Activated naive CD8-positive, alpha-beta T cell treated with anti-CD3 and anti-CD28 coated beads, Interleukin-2, amount 10 ng/mL, durations not matched to agents 7 days and 5 days (primary cell): ENCODE measurements at places on chromosomes 12 and 14. TPM values are rescaled to one million over a fixed set of nuclear protein-coding genes. Genes with fewer than 3 reads are reported as not detected.

GRCh38 chr12:76765598-76765997 is 1.7 kb downstream of the ZDHHC17 start:
- peak overlapping the region; percentile 97 for H3K27ac ChIP-seq
- H3K36me3 ChIP-seq = peaks cover 2% of the 10 kb centered on the region
- H3K4me3 ChIP-seq = peak overlapping the region; percentile 97
- H3K4me1 ChIP-seq = peaks cover 26% of the 10 kb centered on the region
- DNase-seq = no peak

DNA sequence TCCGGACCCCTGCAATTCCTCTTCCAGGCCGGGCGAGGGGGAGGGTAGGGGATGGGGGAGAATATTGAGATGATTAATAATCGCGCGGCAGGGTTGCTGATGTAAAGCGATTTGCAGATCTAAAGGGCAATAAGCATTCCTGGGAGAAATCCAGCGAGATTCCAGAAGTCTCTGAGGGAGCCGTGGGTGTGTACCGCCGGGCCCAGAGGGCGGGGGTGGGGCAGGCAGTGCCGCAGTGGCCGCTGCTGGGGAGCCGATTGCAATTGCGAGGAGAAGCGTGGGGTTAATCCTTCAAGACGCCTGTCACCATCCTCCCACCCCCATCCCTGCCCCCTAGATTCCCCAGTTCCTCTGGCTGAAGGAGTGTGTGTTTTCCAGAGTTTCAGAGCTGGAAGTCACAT is 16.4 kb downstream of the FOS start:
- peaks cover 12% of the 10 kb centered on the region for H3K4me1 ChIP-seq
- DNase-seq = peak; percentile 53
- H3K4me3 ChIP-seq = peak overlapping the region; percentile 88
- no peak overlapping the region for H3K27ac ChIP-seq
- peaks cover 10% of the 10 kb centered on the region for H3K27me3 ChIP-seq
- H3K36me3 ChIP-seq = no peaks in the 10 kb centered on the region

DNA sequence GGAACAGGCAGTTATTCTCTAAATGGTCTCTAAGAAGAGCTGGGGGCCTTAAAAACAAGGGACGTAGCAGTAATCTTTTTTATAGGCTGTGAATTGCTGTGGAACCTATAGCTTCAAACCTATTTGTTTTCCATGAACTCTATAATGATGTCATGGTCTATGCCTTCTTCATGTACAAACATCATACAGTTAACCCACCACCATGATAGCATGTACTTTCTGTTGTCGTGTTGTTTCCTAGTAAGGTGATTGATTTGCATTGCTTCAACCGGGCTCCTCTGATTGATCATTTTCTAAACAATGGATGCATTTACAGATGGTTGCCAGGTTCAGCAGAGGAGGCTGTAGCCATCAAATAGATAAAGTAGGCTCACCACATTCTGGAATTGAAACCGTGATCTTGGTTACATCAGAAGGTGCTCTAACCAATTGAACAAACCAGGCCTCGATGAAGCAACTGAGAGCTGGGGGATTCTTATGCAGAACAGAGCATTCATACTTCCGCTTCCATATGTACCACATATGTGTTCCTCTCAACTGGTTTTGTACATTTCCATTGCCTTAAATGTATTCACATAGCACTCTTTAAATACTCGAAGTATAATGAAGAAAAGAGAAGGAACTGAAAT is 25.6 kb upstream of the PCNX1 start:
- H3K4me3 ChIP-seq = no peak overlapping the region
- peaks cover 58% of the 10 kb centered on the region for H3K4me1 ChIP-seq
- H3K36me3 ChIP-seq = peaks cover 6% of the 10 kb centered on the region

GRCh38 chr14:88559852-88560251 is 3.0 kb upstream of the ZC3H14 start:
- peaks cover 33% of the 10 kb centered on the region for H3K4me1 ChIP-seq
- H3K27me3 ChIP-seq = peaks cover 42% of the 10 kb centered on the region
- no peak overlapping the region for H3K4me3 ChIP-seq
- DNase-seq = no peak
- peaks cover 2% of the 10 kb centered on the region for H3K36me3 ChIP-seq

CIDEB gene
- 33.7 TPM for total RNA-seq

KRT80 gene
- total RNA-seq = not detected

DNA sequence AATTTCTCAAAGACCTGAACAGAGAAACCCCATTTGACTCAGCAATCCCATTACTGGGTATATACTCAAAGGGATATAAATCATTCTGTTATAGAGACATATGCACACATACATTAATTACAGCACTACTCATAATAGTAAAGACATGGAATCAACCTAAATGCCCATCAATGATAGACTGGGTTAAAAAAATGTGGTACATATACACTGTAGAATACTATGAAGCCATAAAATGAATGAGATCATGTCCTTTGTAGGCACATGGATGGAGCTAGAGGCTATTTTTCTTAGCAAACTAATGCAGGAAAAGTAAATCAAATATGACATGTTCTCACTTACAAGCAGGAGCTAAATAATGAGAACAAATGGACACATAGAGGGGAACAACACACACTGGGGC is 303.8 kb downstream of the BTG1 start:
- DNase-seq = no peak
- no peaks in the 10 kb centered on the region for H3K27me3 ChIP-seq
- no peak overlapping the region for H3K27ac ChIP-seq
- peaks cover 2% of the 10 kb centered on the region for H3K4me1 ChIP-seq
- H3K4me3 ChIP-seq = no peak overlapping the region
- H3K36me3 ChIP-seq = peaks cover 16% of the 10 kb centered on the region

DNA sequence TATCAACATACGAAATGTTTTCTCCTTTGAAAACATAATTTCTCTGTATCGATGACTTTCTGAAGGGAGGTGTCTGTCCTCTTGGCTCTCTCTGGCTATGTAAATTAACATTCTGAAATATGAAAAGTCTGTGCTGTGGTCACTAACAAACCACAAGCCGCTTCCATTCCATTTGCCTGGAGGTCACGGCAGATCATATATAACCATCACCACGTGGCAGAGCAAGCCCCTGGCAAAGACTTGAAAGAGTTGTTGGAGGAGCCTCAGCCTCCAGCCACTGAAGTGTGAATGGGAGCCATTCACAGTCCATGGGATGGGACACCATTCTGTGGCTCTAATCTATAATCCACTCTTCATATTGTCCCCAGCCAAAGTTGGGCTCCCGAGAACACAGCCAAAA is 39.6 kb downstream of the CDKL1 start:
- H3K4me1 ChIP-seq = peaks cover 8% of the 10 kb centered on the region
- H3K27ac ChIP-seq = no peak overlapping the region
- peaks cover 41% of the 10 kb centered on the region for H3K36me3 ChIP-seq

DNA sequence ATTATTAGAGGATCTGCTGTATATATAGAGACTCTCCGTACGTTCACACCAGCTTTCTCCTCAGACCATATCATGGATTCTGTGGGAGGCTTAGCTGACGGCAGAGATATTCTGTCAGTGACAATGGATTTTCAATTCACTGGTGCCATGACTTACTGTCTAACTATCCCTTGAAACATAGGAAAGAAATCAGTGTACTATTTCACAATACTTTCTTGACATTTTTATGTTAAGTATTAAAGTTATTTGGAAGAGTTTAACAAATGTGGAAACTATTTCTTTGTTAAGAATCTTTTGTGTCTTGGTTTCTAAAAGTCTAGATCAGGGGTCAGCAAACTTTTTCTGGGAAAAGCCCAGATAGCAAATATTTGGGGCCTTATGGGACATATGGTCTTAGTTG is 118.5 kb downstream of the GTF2A1 start:
- no peak for DNase-seq
- H3K27me3 ChIP-seq = no peaks in the 10 kb centered on the region
- no peaks in the 10 kb centered on the region for H3K36me3 ChIP-seq
- no peaks in the 10 kb centered on the region for H3K4me1 ChIP-seq

GRCh38 chr12:104334581-104334980 is 31.0 kb downstream of the EID3 start:
- no peak overlapping the region for H3K27ac ChIP-seq
- no peak for DNase-seq
- no peaks in the 10 kb centered on the region for H3K27me3 ChIP-seq
- H3K4me3 ChIP-seq = no peak overlapping the region

RDH5 gene
- total RNA-seq = 19.0 TPM

FBXO34 gene
- 27.0 TPM for total RNA-seq

- H3K4me1 ChIP-seq = peaks cover 53% of the 10 kb centered on the region
- H3K27me3 ChIP-seq = no peaks in the 10 kb centered on the region
- H3K4me3 ChIP-seq = peak overlapping the region; percentile 61
- H3K36me3 ChIP-seq = peaks cover 26% of the 10 kb centered on the region
Measured at GRCh38 chr14:52355526-52355925, 41.4 kb downstream of the PTGER2 start.

GRCh38 chr12:102535306-102535705 is 54.9 kb upstream of the IGF1 start:
- no peaks in the 10 kb centered on the region for H3K36me3 ChIP-seq
- H3K27ac ChIP-seq = no peak overlapping the region
- no peak overlapping the region for H3K4me3 ChIP-seq
- no peak for DNase-seq
- no peaks in the 10 kb centered on the region for H3K4me1 ChIP-seq

DNA sequence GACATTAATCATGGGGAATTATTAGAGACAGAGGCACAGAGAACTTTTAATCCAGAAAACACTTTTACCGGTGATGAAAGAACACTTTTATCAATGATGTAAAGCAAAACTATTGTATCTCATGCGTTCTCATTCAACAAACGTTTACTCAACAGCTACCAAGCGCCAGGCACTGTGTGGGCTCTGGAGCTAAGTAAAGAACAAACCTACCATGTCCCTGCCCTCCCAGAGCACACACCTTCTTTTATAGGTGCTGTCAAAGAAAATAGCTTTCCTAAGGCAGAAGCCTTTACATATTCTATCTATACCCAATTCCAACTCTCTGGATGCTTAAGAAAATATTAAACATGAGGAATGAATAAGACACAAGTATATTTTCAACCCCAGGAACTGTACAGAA is 91.1 kb downstream of the FOXN3 start:
- peaks cover 27% of the 10 kb centered on the region for H3K4me1 ChIP-seq
- no peaks in the 10 kb centered on the region for H3K27me3 ChIP-seq
- no peak for DNase-seq
- H3K27ac ChIP-seq = no peak overlapping the region

- H3K27ac ChIP-seq = peak overlapping the region; percentile 27
- no peaks in the 10 kb centered on the region for H3K27me3 ChIP-seq
- no peak for DNase-seq
- peaks cover 11% of the 10 kb centered on the region for H3K36me3 ChIP-seq
- H3K4me3 ChIP-seq = peak overlapping the region; percentile 43
Measured at GRCh38 chr12:46264057-46264456, 4.8 kb downstream of the SLC38A1 start.

KIF21A gene
- total RNA-seq = 21.4 TPM

CLEC4C gene
- total RNA-seq = not detected

CLEC1A gene
- total RNA-seq = not detected

GRCh38 chr12:88571543-88571942 is 8.7 kb downstream of the KITLG start:
- H3K27ac ChIP-seq = no peak overlapping the region
- H3K4me3 ChIP-seq = no peak overlapping the region
- H3K36me3 ChIP-seq = no peaks in the 10 kb centered on the region
- no peaks in the 10 kb centered on the region for H3K27me3 ChIP-seq
- no peaks in the 10 kb centered on the region for H3K4me1 ChIP-seq
- DNase-seq = no peak

- H3K27me3 ChIP-seq = no peaks in the 10 kb centered on the region
- no peak for DNase-seq
- H3K27ac ChIP-seq = no peak overlapping the region
- H3K36me3 ChIP-seq = peaks cover 25% of the 10 kb centered on the region
- H3K4me3 ChIP-seq = no peak overlapping the region
- no peaks in the 10 kb centered on the region for H3K4me1 ChIP-seq
Measured at GRCh38 chr12:120574106-120574505, 7.1 kb downstream of the POP5 start.

HCAR3 gene
- total RNA-seq = not detected

DNA sequence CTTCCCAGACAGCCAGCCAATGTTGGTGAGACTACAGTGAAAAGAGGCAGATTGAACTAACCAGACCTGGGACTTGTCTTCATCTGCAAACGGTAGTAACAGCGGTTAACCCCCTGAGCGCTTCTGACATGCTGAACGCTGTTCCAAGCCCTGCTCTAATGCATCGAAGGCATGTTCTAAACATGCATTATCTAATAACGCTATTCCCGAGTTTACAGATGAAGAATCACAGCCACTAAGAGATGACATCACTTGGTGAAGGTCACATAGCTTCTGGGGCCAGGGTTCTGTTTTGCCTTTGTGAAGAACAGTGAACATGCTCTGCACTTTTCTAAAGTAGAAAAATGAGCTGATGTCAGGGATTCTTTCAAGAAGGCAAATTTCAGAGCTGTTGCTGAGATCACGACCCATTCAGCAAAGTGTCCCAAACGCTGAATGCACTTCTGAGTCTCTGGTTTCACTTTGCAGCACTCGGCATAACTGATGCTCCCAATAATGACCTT is 56.0 kb downstream of the FOS start:
- peaks cover 7% of the 10 kb centered on the region for H3K27me3 ChIP-seq
- H3K36me3 ChIP-seq = peaks cover 1% of the 10 kb centered on the region
- no peak for DNase-seq
- peak overlapping the region; percentile 91 for H3K27ac ChIP-seq
- H3K4me3 ChIP-seq = peak overlapping the region; percentile 79
